CD4-positive, alpha-beta T cell treated with Interleukin-10 for 1 hour (primary cell): ENCODE measurements at places on chromosomes 1 and 21.
A peak's percentile ranks its signal among the peaks of the same experiment; 100 is the strongest.

DNA sequence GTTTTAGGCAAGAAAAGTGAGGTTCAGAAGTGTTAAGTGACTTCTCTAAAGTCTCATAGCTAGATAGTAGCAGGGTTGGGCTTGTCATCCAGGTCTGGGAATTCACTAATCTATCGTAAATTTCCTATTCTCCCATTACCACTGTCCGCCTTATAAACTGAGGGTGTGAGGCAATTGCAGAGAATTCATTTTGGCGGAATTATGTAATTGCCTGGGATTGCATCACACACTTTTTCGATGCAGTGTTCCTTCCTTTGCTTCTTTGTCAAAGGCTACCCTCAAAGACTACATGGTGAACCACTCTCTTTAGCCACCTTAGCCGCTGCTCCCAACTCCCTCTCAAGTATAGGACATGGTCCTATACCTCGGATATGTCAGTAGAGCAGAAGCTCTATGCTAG, 19.1 kb downstream of the SELP start:
- DNase-seq, result no peak

GRCh38 chr1:172122381-172122780, 281.1 kb downstream of the DNM3 start:
- DNase-seq, result no peak

DNA sequence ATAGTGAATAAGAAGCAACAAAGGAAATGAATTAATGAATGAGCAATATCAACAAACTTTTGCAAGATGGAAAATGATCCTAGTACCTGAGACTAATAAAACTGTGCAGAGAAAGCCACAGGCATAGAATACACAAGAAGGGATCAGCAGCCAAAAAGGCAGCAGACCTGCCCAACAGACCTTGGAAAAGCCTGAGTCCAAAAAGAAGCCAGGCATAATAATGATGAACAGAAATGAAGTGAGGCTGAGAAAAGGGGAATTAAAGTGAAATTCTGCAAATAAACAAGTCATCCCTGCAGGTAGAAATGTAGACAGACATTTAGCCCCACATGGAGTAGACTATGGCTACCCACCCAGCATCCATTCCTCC, 10.3 kb upstream of the PHTF1 start:
- no peak for DNase-seq

- no peak for DNase-seq
Observed at GRCh38 chr1:94961988-94962387, 35.1 kb upstream of the CNN3 start.

- no peak for DNase-seq
Observed at GRCh38 chr1:162324396-162324795, 52.3 kb downstream of the SPATA46 start.

DNA sequence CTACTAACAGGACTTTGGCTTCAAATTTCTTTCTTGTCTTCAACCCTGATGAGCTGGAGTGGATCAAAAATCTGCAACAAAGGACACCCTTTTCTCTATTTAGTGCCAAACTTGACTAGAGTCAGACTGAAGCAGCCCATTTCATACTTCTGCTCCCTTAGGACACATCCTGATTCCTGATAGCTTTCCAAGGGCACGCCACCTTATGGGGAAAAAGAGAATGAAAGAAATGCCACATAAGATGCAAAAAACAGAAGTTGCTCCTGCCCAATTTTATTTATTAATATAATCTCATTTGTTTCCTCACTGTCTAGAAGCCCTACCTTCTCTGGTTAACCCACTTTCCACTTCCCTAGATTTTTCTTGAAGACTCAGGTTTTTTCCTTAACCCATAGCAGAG, 72.7 kb upstream of the NBPF4 start:
- no peak for DNase-seq

GRCh38 chr1:21925334-21925940, 11.7 kb downstream of the HSPG2 start:
- no peak for DNase-seq

DNA sequence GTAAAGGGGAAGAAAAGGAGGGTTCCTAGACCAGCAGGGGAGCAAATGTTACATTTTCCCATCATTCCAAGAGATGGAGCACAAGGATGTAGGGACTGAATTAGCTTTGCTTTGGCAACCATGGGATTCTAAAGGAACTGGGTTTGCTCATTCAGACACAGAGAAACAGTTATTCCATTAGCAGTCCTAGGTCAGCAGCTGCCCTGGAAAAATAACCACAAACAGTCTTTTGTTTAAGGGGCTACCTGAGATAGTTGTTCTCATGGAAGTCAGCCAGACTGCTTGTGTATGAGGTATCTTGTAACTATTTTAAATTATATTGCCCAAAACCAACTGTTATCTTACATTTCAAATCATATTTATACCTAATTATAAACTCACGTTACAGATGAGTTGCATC, 58.4 kb upstream of the VCAM1 start:
- no peak for DNase-seq

GRCh38 chr1:74596717-74597116, 76.9 kb downstream of the ERICH3 start:
- DNase-seq, result no peak

- peak; percentile 79 for DNase-seq
Observed at GRCh38 chr1:169586395-169587255, at the start of gene F5. TSS of gene F5 (minus strand) at chr1:169586481. CDS start at chr1:169586386, 95 bp downstream.

DNA sequence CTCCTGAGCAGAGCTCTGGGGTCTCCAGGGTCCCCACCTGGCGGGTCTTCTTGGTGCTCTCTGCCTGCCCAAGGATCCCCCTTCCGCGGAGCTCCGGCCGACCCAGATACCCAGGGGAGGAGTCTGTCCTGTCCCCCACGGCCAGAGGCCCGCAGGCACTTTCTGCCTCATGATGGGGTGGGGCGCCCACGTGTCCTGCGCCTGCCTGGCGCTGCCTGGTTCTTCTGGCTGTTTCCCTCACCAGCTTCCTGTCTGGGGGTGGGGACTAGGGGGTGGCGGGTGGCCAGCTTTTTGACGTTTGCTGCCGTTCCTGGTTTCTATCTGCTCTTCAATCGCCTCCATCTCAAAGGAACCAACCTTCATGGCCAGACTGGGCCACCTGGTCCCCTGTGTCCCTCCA, 313.3 kb upstream of the VAMP3 start:
- no peak for DNase-seq

- DNase-seq, result no peak
Observed at GRCh38 chr1:204627436-204627835, 58.1 kb downstream of the LRRN2 start.

DNA sequence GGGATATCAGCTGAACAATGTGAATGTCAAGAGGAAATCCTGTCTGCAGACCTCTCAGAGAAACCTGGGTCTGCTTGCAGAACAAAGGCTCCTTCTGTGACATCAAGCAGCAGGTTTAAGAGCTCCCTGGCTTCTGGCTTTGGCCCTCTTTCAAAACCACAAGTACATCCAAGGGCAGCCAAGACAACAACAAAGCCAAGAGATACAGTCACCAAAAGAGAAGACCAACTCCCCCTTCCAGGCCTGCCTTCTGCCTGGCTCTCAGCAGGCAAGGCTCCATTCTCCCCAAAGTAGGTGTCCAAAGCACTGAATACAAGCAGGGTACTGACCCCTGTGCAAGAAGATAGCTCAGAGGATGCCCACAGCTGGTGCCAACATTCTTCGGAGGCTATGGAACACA, 11.5 kb downstream of the BCAR3 start:
- no peak for DNase-seq

DNA sequence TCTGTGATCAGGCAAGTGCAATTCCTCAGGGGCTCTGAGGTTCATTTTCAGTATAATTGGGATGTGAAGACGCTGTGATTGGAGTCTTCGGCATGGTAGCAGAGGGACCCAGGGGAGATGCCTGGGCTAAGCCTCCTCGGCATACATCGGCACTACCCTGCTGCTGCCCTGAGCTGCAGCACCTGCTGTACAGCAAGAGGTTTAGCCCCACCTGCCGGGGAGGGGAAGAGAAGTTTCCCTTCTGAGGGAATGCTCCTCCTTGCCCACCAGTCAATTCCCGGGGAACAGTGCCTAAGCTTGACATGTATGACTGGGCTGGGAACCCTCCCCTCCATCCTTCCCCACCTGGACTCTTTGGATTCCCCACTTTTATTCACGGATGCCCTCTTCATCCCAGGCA, 24.9 kb downstream of the CNIH3 start:
- DNase-seq, result no peak

- DNase-seq, result no peak
Observed at GRCh38 chr1:181739214-181739613, 255.9 kb downstream of the CACNA1E start.

- DNase-seq, result peak; percentile 23
Observed at GRCh38 chr1:88608139-88608943, 75.7 kb upstream of the PKN2 start.

GRCh38 chr1:9599741-9600140, 11.0 kb downstream of the TMEM201 start:
- no peak for DNase-seq

GRCh38 chr1:232655028-232655745, 25.3 kb upstream of the SIPA1L2 start:
- no peak for DNase-seq

DNA sequence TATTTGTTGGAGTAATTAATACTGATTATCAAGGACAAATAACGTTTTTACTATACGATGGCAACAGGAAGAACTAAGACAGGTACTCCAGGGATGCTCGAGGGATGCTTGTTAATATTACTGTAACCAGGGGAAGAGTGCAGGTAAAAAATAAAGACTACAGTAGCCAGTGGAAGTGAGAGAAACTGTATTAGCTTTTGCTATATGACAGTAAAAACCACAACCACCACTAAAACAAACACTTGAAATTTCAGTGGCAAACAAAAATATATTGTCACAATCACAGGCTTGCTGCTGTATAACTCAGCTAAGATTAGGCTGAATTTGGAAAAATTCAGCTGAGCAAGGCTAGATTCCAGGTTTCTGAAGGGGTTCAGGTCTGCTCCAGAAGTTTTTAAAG, 812.6 kb upstream of the ADGRL4 start:
- no peak for DNase-seq

- no peak for DNase-seq
Observed at GRCh38 chr1:205917466-205918238, 25.6 kb downstream of the SLC26A9 start.

GRCh38 chr1:178726545-178726944, 1.5 kb downstream of the RALGPS2 start:
- DNase-seq, result no peak

DNA sequence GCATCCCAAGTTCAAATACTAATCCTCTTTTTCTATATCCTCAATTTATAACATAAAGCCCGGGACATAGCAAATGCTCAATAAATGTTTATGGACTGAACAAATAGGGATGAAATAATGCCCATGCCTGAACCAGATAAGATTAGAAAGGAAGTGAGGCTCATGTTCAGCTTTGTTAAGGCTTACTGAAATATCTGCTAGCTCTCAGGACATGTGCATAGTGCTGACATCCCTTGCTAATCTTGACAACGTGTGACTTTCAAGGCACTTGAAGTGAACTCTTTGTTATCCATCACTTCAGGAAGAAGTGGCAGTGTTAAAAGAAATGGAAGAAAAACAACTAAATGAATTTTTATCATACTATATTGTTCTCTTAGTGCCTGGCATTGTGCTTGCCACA, 260.3 kb upstream of the SGIP1 start:
- DNase-seq, result no peak

GRCh38 chr1:53639251-53639763, 99.7 kb downstream of the GLIS1 start:
- DNase-seq, result no peak

GRCh38 chr1:25922971-25923552, 16.8 kb upstream of the STMN1 start:
- peak; percentile 15 for DNase-seq

DNA sequence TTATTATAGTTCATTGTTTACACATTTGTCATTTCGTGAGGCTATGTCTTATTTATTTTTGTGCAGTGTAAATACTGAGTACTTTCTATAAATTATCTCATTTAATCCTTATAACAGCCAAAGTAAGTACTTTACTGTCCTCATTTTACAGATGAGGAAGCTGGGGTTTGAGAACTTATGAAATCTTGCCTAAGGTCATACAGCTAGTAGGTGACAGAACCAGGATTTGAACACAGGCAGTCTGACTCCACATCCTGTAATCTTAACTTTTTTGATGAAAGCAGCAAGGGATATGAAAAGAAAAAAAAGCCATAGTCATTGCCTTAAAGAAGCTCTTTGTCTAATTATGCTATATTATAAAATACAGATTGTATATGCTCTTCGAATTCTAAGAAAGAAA, 107.1 kb upstream of the BMP8A start:
- DNase-seq, result no peak

DNA sequence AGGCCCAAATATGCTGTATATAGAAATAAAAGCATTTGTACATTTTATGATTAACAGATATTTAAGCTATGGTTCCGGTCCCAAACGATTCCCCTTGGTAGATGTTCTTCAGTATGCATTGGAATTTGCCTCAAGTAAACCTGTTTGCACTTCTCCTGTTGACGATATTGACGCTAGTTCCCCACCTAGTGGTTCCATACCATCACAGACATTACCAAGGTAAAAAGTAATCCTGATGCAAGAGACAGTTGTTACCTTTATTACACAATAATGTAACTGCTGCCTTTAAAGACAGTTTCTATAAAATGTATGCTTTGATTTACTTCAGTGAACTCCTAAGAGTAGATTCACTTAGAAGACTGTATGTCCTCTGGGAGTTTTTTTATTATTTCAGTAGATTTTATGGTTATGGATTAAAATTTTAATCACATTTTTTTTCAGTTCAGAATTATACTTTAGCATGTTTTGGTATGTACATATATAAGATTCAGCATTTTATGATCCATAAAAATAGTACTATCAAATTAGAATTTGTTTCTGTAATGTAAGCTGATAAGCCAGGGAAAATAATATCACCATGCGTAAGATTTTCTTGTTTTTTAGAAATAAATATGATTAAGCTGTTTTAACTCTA, 96.5 kb downstream of the USP25 start:
- peak; percentile 59 for DNase-seq

DNA sequence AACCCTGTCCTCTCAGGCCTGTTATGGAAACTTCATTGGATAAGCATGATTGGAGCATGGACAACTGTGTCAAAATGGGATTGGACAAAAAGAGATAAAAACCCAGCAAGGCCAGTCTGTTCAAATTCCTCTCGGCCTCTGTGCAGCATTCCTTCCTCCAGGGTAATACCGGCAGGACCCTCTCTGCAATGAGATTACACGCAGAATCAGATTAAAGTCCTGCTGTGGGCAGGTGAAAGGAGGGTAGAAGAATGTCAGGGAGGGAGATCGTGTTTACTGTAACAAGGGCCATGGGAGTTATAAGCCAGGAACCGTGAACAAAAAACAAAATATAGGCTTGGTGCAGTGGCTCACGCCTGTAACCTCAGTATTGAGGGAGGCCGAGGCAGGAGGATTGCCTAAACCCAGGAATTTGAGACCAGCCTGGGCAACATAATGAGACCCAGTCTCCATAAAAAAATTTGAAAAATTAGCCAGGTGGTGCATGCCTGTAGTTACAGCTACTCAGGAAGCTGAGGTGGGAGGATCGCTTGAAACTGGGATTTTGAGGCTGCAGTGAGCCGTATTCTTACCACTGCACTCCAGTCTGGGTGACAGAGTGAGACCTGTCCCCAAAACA, 5.6 kb upstream of the EFHD2 start:
- DNase-seq, result no peak

- DNase-seq, result no peak
Observed at GRCh38 chr21:45318556-45319404, 31.1 kb upstream of the POFUT2 start.

GRCh38 chr1:75328691-75329090, 194.5 kb downstream of the LHX8 start:
- DNase-seq, result no peak

GRCh38 chr1:153568367-153569099, 2.9 kb upstream of the S100A2 start:
- peak; percentile 84 for DNase-seq

GRCh38 chr1:241286486-241286885, 70.5 kb downstream of the RGS7 start:
- no peak for DNase-seq
